ENCODE measurements at places on chromosomes 13 and 19. TPM values are rescaled to one million over a fixed set of nuclear protein-coding genes. Genes with fewer than 3 reads are reported as not detected.

FBN3 gene
- total RNA-seq: not detected

SH2D3A gene
- 71.3 TPM for total RNA-seq

ADAMTSL5 gene
- total RNA-seq: 1.8 TPM

DNA sequence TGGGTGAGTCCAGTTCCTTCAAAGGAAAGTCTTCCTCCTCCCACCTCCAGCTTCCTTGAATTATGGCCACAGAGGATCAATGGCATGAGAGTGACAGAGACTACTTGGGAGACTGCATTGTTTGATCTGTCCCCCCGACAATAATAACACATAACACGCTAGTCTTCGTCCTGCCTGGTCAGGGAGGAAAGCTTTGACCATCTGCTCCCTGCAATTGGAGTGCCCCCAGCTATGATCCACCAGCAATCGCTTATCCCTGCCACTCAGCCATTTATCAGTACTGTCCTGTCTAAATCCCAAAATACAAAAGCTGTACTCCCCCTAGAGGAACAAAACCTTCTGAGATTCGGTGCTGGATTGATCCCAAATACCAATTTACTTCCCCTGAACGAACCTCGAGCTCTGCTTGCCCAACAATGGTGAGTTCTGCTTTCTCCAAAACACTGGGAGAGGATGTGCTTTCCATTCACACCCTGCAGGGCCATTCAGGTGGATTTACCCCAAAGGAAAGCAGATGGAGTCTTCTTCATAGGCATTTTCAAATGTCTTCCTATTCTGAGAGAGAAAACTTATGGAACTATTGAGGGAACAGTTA lies 466.7 kb downstream of the TSHZ3 start:
- no peak for DNase-seq

SWSAP1 gene
- total RNA-seq: not detected

DNA sequence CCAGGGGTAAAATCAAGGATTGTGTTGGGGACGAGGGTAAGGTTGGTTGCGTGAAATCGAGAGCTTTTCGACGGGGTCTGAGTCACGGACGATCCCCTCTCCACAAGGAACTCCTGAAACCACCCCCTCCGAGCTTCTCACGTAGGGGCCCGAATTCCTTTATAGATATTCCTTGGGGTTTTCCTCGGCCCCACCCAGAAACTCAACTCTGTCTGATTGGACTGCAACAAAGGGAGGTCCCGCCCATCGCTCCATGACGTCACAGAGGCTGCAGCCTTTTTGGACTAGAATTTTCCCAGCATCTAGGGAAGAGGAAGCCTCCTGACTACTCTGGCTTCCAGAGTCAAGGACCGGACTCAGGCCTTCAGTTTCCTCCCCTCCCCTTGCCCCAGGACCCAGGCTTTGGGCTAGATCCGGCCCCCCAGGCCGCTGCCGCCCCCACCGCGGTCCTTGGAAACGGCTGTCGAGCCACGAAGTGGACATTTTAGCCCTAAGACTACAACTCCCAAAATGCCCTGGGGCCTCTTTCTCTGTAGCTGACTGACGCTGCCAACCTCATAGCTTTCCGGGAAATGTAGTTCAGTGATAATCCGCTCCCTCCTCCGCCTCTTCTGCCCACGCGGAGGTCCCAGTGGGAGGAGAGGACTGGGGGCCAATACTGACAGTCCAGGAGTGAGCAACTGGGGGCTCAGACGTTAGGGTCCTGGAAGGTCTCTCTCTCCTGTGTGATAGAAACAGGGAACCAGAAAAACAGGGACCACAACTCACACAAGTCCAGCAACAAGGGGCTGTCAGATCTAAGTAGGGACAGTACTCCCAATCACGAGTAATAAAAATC lies at the start of gene IZUMO1:
Gene IZUMO1 (minus strand): TSS at position 172 of the 838 bp plus-strand sequence. CDS start 1,050 bp downstream, outside the sequence.
- DNase-seq: peak; percentile 94

GRCh38 chr13:97276862-97277269 lies 54.7 kb downstream of the MBNL2 start:
- DNase-seq: no peak

DNA sequence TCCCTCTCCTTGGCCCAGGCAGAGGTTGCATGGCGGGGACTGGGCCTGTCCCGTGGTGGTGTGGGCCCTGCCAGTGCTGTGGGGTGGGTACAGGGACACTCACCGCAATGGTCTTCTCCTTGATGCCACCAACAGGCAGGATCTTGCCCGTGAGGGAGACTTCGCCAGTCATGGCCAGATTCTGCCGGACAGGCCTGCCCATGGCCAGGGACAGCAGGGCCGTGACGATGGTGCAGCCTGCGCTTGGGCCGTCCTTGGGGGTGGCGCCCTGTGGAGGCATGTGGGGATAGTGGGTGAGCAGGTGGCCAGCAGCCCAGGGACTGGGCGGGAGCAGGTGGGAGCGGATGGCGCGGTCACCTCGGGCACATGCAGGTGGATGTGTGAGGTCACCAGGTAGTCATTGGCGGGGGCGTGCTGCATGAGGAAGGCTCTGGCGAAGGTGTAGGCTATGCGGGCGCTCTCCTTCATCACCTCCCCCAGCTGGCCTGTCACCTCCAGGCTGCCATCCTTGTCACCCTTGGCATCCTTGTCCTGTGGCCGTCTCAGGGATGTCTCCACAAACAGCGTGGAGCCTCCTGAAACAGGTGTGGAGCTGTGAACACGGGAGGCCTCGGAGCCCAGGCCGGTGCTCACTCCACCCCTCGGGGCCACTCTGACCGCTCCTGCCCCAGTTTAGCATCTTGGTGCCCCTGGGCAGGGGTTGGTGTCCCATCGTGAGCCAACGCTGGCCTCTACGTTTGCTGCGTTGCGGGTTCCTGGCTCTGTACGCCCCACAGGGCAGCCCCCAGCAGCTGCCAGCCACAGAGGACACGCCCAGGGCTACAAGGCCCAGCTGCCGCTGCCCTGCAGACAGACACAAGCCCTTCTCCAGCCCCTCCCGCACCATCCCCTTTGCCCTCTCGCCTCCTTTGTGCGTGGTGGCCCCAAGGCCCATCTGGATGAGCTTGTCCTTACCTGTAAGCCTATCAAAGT lies 3.4 kb downstream of the RPL36 start:
- DNase-seq: no peak

- DNase-seq: no peak
These were observed 4.4 kb downstream of the FFAR1 start for GRCh38 chr19:35352177-35352447.

DNA sequence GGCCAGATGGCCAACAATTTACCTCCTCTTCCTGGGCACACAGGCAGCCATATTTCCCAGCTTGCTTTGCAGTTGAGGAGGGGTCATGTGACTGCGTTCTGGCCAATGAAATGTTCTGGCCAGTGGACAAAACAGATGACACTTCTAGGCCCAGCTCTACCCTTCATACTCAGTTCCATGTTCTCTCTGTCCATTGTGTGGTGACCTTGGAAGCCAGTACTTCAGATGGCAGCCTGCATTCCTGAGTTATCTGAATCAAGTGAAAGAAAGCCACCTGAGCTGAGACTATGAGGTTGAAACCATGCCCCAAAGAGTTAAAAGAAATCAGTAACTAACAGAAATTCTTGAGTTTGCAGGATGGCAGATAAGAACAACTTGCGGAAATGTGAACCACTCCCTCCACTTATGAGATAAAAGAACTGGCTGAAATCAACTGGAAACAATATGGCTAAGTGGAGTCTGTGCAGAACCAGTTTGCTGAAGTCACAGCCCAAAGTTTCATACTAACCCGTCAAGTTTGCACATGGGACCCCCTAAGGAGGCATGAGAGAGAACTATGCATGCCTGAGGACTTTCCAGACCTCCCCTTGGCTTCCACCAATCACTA lies 8.1 kb downstream of the FAM187B start:
- DNase-seq: no peak

F2RL3 gene
- 0.58 TPM for total RNA-seq

PLPPR3 gene
- total RNA-seq: not detected

GRCh38 chr19:43519436-43520088 lies 7.4 kb downstream of the ETHE1 start:
- peak; percentile 94 for DNase-seq

GRCh38 chr13:46683676-46684260 lies 113.2 kb downstream of the ESD start:
- no peak for DNase-seq
